ENCODE measurements at places on chromosomes 12 and 14. TPM values are rescaled to one million over a fixed set of nuclear protein-coding genes. Genes with fewer than 3 reads are reported as not detected.

Gene FAM90A1
- 0.63 TPM for total RNA-seq

Gene TMTC1
- total RNA-seq: 1.8 TPM

Gene NOS1
- 0.04 TPM for total RNA-seq

Gene GLI1
- 1.6 TPM for total RNA-seq

Gene VWF
- total RNA-seq: 1.5 TPM

Gene PZP
- total RNA-seq: not detected

Gene LRP1-AS
- not detected for total RNA-seq

Gene CLEC14A
- 0.58 TPM for total RNA-seq

Gene RD3L
- total RNA-seq: not detected

Gene CMKLR1
- total RNA-seq: 1.4 TPM

Gene OR4E2
- not detected for total RNA-seq

Gene SERPINA5
- 1.9 TPM for total RNA-seq

Gene PSME1
- 234 TPM for total RNA-seq

Gene ERP27
- 0.07 TPM for total RNA-seq

Gene TMEM229B
- 0.21 TPM for total RNA-seq

Gene USP15
- total RNA-seq: 33.8 TPM

Gene DLGAP5
- 4.4 TPM for total RNA-seq

Gene CLECL1
- total RNA-seq: not detected

Gene KLRG1
- 2.5 TPM for total RNA-seq

Gene NINJ2
- not detected for total RNA-seq

Gene HOXC12
- not detected for total RNA-seq

Gene CLEC9A
- not detected for total RNA-seq

Gene EMC9
- 23.2 TPM for total RNA-seq

Gene RPL36AL
- total RNA-seq: 168 TPM

Gene KCNK10
- total RNA-seq: 0.14 TPM

Gene ZDHHC22
- not detected for total RNA-seq

Gene ARHGEF40
- total RNA-seq: 59.7 TPM

Data from kidney epithelial cell (primary cell).